GM12891 (cell line): ENCODE measurements at places on chromosomes 4 and X.

- DNase-seq: no peak
Observed at GRCh38 chr4:53986062-53986461, 78.3 kb downstream of the CHIC2 start.

DNA sequence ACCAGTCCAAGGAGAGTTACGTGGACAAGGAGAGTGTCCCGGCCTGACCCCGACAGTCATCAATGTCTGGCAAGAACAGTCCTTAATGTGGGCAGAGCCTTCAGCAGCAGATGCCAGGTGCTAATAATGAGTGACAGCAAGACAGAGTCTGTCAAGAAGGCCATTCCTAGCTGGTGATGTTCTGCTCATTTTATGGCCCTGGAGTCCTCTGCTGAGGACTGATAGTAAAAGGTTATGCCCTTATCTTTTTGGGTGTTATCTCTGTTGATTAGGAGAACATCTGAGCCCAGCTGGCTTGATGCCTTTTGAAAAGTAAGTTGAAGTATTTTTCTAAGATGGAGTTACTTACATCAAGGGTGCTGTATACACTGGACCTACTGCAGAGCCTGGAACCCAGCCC is 67.3 kb downstream of the SLC34A2 start:
- no peak for DNase-seq

DNA sequence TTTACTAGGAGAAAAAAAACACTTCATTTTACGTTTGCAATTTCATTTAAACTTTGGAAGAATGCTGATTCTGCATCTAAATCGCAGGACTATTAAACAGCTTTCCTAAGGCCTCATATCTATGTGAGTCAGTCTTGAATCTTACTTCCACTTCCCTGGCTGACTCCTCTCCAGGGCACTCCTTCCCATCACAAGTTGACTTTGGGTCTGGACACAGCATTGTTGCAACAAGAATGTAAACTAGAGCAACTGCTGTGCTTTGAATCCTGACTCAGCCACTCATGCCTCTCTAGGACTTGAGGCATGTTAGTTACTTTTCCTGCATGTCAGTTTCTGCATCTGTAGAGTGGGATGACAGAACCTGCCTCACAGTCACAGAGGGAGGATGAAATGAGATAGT is 413.8 kb downstream of the FAT4 start:
- no peak for DNase-seq

- DNase-seq: no peak
Observed at GRCh38 chr4:168353746-168354145, 35.2 kb upstream of the DDX60 start.

DNA sequence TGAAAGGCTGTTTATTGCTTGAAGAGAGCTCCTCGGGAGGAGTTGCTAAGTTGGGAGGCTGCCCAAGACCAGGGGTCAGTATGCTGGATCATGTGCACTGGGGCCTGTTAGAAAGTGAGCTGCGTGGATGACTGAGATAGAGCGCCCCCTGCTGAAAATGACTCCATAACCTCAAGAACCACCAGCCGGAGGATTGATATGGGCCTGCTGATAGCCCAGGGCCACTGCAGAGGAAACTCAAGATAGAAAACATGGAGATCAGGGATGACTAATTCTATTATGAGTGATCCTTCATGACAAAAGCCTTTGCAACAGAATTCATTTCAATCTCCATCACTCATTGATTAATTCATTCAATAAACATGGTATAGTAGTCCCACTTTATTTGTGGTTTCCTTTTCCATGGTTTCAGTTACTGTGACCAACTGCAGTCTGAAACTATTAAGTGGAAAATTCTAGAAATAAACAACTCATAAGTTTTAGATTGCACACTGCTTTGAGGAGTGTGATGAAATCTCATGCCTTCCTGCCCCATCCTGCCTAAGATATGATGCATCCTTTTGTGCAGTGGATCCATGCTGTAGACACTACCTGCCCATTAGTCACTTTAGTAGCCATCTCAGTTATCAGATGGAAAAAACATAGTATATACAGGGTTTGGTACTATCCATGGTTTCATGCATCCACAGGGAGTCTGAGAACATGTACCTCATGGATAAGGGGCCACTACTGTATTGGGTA is 126.7 kb upstream of the MBNL3 start:
- no peak for DNase-seq

- DNase-seq: no peak
Observed at GRCh38 chr4:185693548-185694215, 118.3 kb downstream of the SORBS2 start.

DNA sequence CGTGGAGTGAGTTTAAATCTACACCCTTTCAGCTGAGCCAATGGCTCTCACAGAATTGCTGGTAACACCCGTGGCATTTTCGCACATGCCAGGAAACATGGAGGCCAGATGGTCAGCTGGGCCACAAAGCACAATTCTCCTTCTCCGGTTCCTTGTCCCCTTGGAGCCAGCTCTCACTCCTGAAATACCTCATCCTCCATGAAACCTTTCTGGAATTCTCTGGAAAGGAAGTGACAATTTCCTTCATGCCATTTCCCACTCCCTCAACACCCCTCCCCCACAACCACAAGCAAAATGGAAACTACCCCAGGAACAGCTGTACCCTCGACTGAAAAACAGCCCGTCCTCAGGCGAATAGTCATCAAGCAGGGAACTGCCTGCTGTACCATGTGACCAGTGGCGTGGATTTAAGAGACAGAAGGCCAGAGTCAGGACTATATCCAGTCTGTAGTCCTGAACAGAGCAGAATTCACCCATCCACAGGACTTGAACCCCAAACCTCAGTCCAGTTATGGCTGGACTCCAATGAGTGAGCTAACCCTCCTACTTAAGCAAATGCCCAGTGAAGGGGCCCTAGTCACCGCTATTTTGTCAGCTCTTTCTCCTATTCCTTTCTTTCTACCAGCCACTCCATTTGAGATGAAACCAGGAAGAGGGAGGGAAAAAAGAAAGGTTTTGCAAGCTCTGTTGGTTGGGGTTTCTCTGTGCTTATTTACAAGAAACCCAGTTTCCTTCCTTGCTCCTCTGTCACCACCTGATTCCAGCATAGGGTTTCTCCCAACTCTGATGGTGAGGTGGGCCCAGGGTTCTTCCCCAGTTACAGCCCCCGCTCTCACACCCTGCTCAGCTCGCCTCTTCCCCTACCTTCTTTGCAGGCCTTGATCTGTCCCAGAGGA is 24.5 kb downstream of the ELF4 start:
- no peak for DNase-seq

DNA sequence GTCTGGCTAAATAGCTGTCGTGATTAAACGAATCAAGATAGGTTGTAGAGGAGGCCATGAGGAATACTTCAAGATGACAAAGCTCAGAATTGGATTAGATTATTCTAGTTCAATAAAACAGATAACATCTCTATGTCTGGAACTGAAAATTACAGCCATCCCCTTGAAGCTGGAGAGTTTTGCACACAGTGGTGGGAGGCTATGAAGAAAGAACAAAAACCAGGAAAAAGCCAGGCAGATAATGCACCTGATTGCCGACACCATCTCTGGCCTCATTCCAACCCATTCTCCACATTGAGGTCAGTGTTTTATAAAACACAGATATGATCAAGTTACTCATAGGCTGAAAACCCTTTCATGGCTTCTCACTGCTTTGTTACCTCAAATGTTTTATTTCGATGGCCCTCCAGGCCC is 188.3 kb downstream of the RASL11B start:
- no peak for DNase-seq
